ENCODE measurements at places on chromosomes 13 and 19. TPM values are rescaled to one million over a fixed set of nuclear protein-coding genes. Genes with fewer than 3 reads are reported as not detected.

The TNFSF13B gene
- 15.0 TPM for total RNA-seq

GRCh38 chr13:20350382-20350763 lies 118.3 kb upstream of the GJB6 start:
- no peak overlapping the region for H3K27ac ChIP-seq
- no peaks in the 10 kb centered on the region for H3K27me3 ChIP-seq
- DNase-seq, result no peak
- H3K36me3 ChIP-seq, result no peaks in the 10 kb centered on the region
- H3K4me1 ChIP-seq, result no peaks in the 10 kb centered on the region

DNA sequence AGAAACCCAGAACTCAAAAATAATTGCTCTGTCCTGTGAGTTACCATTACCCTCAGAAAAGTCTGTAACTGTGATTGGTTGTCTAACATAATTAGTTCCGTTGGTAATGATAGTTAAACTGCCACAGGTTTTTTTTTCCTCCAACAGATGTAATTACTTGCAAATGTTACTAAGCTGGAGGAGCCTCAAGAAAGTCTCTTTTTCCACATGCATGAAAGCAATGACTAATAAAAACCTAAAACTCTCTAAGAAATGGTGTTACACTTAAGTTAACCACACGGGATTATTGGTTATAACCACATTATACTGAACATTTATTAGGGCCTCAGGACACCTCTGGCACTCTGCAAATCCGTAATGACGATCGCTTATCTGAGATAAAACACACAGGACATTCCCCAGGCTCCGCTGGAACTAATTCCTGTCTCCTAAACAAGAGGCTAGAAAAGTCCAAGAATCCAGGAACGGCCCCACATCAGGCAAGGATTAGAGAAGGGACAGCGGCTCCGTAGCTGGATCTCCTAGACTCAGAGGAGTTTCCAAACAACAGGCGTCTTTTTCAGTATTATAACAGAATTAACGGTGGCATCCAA lies 753 bp downstream of the ZNF235 start:
- H3K27ac ChIP-seq, result peak overlapping the region; percentile 83
- no peaks in the 10 kb centered on the region for H3K4me1 ChIP-seq
- H3K4me3 ChIP-seq, result peak overlapping the region; percentile 83
- DNase-seq, result no peak

- peaks cover 19% of the 10 kb centered on the region for H3K4me1 ChIP-seq
- DNase-seq, result peak; percentile 97
- H3K4me3 ChIP-seq, result peak overlapping the region; percentile 55
- H3K36me3 ChIP-seq, result peaks cover 48% of the 10 kb centered on the region
Measured at GRCh38 chr19:41308450-41309179, 1.4 kb upstream of the CCDC97 start.

DNA sequence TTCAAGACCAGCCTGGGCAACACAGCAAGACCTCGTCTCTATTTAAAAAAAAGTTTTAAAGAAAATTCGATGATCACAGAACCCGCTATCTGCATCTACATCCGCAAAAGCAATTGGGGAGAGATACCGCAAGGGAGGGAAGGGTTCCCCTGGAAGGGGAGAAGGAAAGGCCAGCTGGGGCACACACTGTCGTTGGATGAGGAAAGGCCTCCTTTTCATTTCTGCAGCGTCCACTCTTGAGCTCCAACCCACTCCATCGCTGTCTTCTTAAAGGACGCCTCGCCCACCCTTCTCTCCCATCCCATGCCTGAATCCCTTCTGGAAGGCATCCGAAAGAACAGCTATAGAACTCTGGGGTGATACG lies 3.2 kb upstream of the PRKCG start:
- H3K36me3 ChIP-seq, result peaks cover 17% of the 10 kb centered on the region
- no peak for DNase-seq
- peak overlapping the region; percentile 67 for H3K4me3 ChIP-seq
